ENCODE measurements at places on chromosomes 2 and 18. TPM values are rescaled to one million over a fixed set of nuclear protein-coding genes. Genes with fewer than 3 reads are reported as not detected.

Gene CROCC2
- not detected for total RNA-seq

Gene NEUROD1
- 65.5 TPM for total RNA-seq

Gene TLX2
- total RNA-seq: 21.2 TPM

Gene G6PC2
- total RNA-seq: not detected

Gene OTOS
- total RNA-seq: not detected

Gene IL1R1
- total RNA-seq: 0.17 TPM

DNA sequence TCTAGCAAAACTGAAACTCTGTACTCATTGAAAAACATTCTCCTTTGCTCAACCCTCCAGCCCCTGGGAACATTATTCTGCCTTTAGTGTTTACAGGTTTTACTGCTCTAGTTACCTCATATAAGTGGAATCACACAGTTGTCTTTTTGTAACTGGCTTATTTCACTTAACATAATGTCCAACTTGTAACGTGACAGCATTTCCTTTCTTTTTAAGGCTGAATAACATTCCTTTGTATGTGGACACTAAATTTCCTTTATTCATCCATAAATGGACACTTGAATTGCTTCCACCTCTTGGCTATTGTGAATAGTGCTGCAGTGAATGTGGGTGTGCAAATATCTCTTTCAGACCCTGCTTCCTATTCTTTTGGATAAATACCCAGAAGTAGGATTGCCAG, 144.9 kb downstream of the ACTR3 start:
- no peaks in the 10 kb centered on the region for H3K4me1 ChIP-seq
- H3K36me3 ChIP-seq: no peaks in the 10 kb centered on the region
- no peak overlapping the region for H3K4me3 ChIP-seq
- H3K27ac ChIP-seq: no peak overlapping the region
- H3K27me3 ChIP-seq: no peaks in the 10 kb centered on the region

GRCh38 chr18:51236225-51236624, 38.7 kb upstream of the MEX3C start:
- peaks cover 8% of the 10 kb centered on the region for H3K4me1 ChIP-seq
- no peak for DNase-seq
- no peak overlapping the region for H3K4me3 ChIP-seq
- H3K27ac ChIP-seq: no peak overlapping the region

GRCh38 chr2:69774984-69775982, 33.3 kb downstream of the ANXA4 start:
- H3K36me3 ChIP-seq: peaks cover 9% of the 10 kb centered on the region
- H3K4me3 ChIP-seq: no peak overlapping the region
- H3K27me3 ChIP-seq: no peaks in the 10 kb centered on the region
- H3K27ac ChIP-seq: no peak overlapping the region
- peaks cover 5% of the 10 kb centered on the region for H3K4me1 ChIP-seq

GRCh38 chr18:22453315-22453714, 35.6 kb upstream of the CTAGE1 start:
- no peak overlapping the region for H3K4me3 ChIP-seq
- DNase-seq: no peak
- peaks cover 2% of the 10 kb centered on the region for H3K27me3 ChIP-seq
- peaks cover 12% of the 10 kb centered on the region for H3K36me3 ChIP-seq

DNA sequence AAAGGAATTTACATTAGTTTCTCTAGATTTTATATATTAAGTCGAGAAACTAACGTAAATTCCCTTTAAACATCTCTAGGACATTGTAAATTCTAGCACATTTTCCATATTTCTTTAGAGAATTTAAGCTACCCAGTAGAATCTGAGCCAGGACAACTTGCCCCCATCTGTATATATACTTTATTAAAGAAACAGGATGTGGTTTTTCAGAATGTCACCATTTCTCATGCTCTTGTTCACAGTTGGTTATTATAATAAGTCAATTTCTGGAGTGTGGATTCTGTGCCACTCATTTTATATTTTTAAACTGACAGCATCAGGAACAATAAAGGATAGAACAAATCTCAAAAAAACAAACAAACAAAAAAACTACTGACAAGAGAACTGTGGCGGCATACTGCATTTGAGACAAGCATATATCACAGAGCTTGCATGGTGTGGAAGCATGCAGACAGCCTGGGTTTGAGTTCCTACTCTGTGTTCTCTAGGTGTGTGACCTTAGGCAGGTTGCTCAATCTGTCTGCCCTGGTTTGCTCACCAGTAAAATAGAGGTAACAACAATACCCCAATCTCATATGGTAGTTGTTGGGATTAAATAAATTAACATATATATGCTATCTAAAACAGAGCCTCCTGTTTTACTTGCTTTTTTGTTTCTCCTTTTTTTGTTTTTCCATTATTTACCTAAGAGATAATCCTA, 61.4 kb upstream of the DNER start:
- H3K4me1 ChIP-seq: peaks cover 6% of the 10 kb centered on the region
- H3K36me3 ChIP-seq: peaks cover 4% of the 10 kb centered on the region
- no peak overlapping the region for H3K4me3 ChIP-seq
- no peak for DNase-seq
- no peak overlapping the region for H3K27ac ChIP-seq

GRCh38 chr2:241268716-241269445, 46.6 kb downstream of the HDLBP start:
- H3K4me1 ChIP-seq: peaks cover 15% of the 10 kb centered on the region
- no peak overlapping the region for H3K4me3 ChIP-seq
- peaks cover 4% of the 10 kb centered on the region for H3K27me3 ChIP-seq
- peaks cover 7% of the 10 kb centered on the region for H3K36me3 ChIP-seq
- H3K27ac ChIP-seq: no peak overlapping the region
- DNase-seq: no peak

GRCh38 chr2:223674998-223675609, 72.9 kb upstream of the SCG2 start:
- H3K27me3 ChIP-seq: no peaks in the 10 kb centered on the region
- peaks cover 9% of the 10 kb centered on the region for H3K36me3 ChIP-seq
- H3K27ac ChIP-seq: no peak overlapping the region
- peaks cover 2% of the 10 kb centered on the region for H3K4me1 ChIP-seq
- H3K4me3 ChIP-seq: no peak overlapping the region

- H3K4me1 ChIP-seq: peaks cover 53% of the 10 kb centered on the region
- no peaks in the 10 kb centered on the region for H3K36me3 ChIP-seq
- DNase-seq: no peak
- no peak overlapping the region for H3K4me3 ChIP-seq
- H3K27me3 ChIP-seq: peaks cover 2% of the 10 kb centered on the region
- peak overlapping the region; percentile 60 for H3K27ac ChIP-seq
Measured at GRCh38 chr2:234960175-234961088, 8.6 kb downstream of the SH3BP4 start.

GRCh38 chr2:189874586-189875320, 90.5 kb downstream of the PMS1 start:
- no peaks in the 10 kb centered on the region for H3K36me3 ChIP-seq
- H3K27me3 ChIP-seq: no peaks in the 10 kb centered on the region
- no peak for DNase-seq
- H3K4me1 ChIP-seq: no peaks in the 10 kb centered on the region

GRCh38 chr2:29612568-29612967, 308.8 kb downstream of the ALK start:
- H3K4me3 ChIP-seq: no peak overlapping the region
- no peak for DNase-seq
- no peak overlapping the region for H3K27ac ChIP-seq
- no peaks in the 10 kb centered on the region for H3K36me3 ChIP-seq

- H3K4me1 ChIP-seq: no peaks in the 10 kb centered on the region
- H3K27me3 ChIP-seq: no peaks in the 10 kb centered on the region
- no peaks in the 10 kb centered on the region for H3K36me3 ChIP-seq
- H3K4me3 ChIP-seq: no peak overlapping the region
- no peak for DNase-seq
- H3K27ac ChIP-seq: no peak overlapping the region
Measured at GRCh38 chr2:110126906-110127305, 11.3 kb upstream of the MALL start.

DNA sequence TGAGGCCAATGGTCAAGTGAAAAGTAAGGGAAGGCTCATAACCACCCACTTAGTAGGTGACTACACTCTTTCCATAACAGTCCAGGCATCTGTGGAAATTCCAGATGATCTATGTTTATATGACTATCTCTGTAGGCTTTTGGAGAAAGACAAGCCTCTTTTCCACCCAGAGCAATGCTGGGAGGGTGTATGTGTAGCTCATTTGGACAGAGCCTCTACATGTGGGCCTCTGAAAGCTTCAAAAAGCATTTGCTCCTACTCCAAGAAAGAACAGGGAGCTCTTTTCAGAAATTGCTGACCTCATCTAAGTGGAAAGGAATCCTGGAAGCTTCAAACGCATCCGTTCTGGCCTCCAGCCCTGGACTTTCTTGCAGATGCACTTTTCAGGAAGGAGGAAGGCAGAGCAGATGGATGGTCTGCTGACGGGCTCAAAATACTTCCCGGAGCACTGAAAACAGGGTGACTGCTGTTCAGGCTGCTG, 308.7 kb downstream of the LRATD1 start:
- H3K4me3 ChIP-seq: no peak overlapping the region
- no peak overlapping the region for H3K27ac ChIP-seq
- peaks cover 21% of the 10 kb centered on the region for H3K36me3 ChIP-seq
- no peaks in the 10 kb centered on the region for H3K27me3 ChIP-seq
- peaks cover 6% of the 10 kb centered on the region for H3K4me1 ChIP-seq
- no peak for DNase-seq

DNA sequence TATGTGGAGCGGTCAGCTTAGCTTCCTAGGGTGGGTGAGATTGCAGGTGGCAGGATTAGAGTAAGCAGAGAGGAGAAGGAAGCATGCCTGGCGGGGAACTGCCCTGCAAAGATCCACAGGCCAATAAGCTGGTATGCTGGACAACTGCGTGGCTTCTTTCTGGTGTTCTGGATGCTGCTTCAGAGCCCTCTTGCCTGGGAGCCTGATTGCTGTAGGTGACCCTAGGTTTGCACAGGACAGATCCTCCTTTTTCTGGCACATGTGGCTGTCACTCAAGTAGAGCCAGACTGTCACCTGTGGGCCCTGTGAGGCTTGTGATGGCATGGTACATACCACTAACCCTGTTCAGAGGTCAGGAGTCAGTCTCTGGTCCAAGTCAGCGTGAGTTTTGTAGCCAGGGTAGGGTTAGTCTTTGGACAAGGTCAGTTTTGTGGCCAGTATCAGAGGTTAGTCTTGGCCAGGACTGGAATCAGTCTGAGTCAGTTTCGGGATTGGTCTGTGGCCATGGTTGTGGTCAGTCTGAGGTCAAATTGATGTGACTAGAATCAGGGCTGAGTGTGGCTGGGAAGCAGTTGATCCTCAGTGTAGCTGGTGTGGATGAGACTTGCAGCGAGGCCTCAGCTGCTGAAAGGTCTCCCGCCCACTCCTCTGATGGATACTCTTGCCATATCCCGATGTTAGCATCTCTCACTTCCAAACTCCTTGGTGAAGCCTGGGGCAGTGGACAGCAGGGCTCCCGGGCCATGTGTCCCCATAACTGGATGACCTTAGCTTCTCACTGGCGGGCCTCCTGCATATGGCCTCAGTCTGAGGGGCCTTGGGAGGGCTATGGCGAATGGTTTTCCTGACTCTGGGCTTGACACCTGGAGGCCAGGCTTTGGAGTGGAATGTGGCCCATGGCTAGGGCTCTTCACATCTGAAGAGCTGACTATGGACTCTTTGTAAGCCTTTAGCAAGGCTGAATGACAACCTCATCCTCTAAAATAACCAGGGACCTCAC, 260.5 kb downstream of the DYSF start:
- no peak overlapping the region for H3K4me3 ChIP-seq
- H3K4me1 ChIP-seq: no peaks in the 10 kb centered on the region
- DNase-seq: no peak
- H3K36me3 ChIP-seq: no peaks in the 10 kb centered on the region

DNA sequence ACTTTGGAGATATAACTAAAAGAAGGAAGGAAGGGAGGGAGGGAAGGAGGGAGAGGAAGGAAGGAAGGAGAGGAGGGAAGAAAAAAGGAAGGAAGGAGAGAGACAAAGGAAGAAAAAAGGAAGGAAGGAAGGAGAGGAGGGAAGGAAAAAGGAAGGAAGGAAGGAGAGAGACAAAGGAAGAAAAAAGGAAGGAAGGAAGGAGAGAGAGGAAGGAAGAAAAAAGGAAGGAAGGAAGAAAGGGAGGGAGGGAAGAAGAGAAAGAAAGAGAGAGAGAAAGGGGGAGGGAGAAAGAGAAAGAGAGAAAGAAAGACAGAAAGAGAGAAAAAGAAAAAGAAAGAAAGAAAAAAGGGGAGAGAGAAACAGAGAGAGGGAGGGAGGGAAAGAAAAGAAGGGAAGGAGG, 147.4 kb downstream of the MYT1L start:
- H3K36me3 ChIP-seq: no peaks in the 10 kb centered on the region
- peaks cover 16% of the 10 kb centered on the region for H3K4me1 ChIP-seq
- DNase-seq: no peak
- H3K27me3 ChIP-seq: peaks cover 8% of the 10 kb centered on the region
- no peak overlapping the region for H3K27ac ChIP-seq

- H3K4me1 ChIP-seq: no peaks in the 10 kb centered on the region
- H3K36me3 ChIP-seq: no peaks in the 10 kb centered on the region
- peaks cover 2% of the 10 kb centered on the region for H3K27me3 ChIP-seq
- DNase-seq: no peak
Measured at GRCh38 chr18:47771922-47772321, 158.5 kb downstream of the SMAD2 start.

DNA sequence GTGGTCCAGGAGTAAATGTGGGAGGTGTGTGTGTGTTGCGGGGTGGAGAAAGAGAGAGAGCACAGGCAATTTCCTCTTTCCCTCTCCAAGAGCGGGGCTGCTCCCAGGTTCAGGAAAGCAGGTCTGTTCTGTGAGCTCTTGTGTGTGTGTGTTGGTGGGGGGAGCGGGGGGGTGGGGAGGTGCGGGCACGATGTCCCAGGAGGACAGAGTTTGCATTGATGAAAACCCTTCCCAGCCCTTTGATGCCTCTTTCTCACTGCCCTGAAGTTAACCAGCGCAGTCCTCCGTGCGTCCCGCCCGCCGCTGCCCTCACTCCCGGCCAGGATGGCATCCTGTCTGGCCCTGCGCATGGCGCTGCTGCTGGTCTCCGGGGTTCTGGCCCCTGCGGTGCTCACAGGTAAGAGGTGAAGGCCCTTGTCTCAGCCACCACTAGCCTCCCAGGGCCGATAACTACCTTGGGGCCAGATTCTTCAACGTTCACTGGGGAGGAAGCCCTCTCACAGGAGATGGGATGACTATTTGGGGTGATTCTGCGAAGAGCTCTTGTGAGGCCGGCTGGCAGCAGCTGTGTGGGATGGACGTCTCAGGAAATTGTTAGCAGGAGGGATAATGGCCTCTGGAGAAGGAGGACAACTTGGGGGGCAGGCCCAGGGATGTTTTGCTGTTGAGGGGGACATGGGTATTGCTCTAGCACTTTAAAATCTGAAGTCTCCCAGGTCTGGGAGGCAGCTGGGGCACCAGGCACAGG, at the start of gene SNORC:
SNORC (plus strand) TSS at position 247 of the 748 bp plus-strand sequence; CDS start at position 325, 78 bp downstream.
- H3K4me1 ChIP-seq: peaks cover 1% of the 10 kb centered on the region
- peaks cover 2% of the 10 kb centered on the region for H3K27me3 ChIP-seq
- no peak within 1 kb of the TSS for H3K4me3 ChIP-seq
- H3K36me3 ChIP-seq: no peaks in the 10 kb centered on the region
- DNase-seq: no peak

DNA sequence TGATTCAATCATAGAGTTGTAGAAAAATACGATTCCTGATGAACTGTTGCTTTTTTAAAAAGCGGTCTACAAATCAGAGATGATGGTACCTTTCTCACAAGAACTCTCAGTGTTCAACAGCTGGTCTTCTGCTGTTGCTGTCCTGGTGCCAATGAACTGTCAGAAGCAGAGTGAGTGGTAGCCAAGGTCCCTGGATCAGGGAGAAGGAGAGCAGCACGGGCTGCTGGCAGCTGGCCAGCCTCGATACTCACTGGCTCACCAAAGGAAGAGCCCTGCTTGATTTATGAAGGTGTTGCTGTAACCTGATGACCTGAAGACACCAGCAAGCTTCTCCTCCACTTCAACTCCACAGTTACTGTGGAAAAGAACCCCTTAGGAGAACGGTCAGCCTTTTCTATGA, 300.8 kb upstream of the SOX11 start:
- no peaks in the 10 kb centered on the region for H3K27me3 ChIP-seq
- no peak overlapping the region for H3K4me3 ChIP-seq
- H3K4me1 ChIP-seq: peaks cover 12% of the 10 kb centered on the region
- no peaks in the 10 kb centered on the region for H3K36me3 ChIP-seq
